ENCODE measurements at places on chromosomes 7 and 10.

GRCh38 chr7:27945058-27945795, 205.3 kb downstream of the TAX1BP1 start:
- no peaks in the 10 kb centered on the region for H3K36me3 ChIP-seq
- no peak overlapping the region for H3K27ac ChIP-seq
- no peaks in the 10 kb centered on the region for H3K4me1 ChIP-seq
- no peak for DNase-seq
- no peaks in the 10 kb centered on the region for H3K27me3 ChIP-seq
- H3K4me3 ChIP-seq = no peak overlapping the region

DNA sequence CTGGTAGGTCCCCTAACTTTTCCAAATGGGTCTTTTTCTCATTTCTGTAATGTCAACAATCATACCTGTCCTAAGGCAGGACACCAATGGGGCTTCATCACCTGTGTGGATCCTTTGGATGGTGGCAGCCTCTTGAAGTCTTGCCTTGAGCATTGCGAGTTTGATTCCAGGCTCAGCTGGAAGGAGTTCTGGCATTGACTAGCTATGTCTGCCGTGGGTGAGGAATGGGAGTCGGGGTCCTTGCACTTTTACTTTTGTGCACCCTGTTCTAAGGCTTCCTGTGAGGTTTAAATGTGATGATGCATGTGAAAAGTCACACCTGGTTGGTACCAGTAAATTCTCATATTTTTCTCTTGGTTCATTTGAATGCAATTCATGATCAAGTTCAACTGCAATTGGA, 55.9 kb upstream of the CTBP2 start:
- no peaks in the 10 kb centered on the region for H3K27me3 ChIP-seq
- H3K27ac ChIP-seq = no peak overlapping the region
- H3K4me3 ChIP-seq = no peak overlapping the region
- H3K36me3 ChIP-seq = no peaks in the 10 kb centered on the region
- DNase-seq = no peak

GRCh38 chr7:51186531-51186930, 130.1 kb downstream of the COBL start:
- H3K4me1 ChIP-seq = peaks cover 8% of the 10 kb centered on the region
- H3K36me3 ChIP-seq = no peaks in the 10 kb centered on the region
- H3K4me3 ChIP-seq = no peak overlapping the region
- H3K27me3 ChIP-seq = no peaks in the 10 kb centered on the region
- H3K27ac ChIP-seq = no peak overlapping the region

DNA sequence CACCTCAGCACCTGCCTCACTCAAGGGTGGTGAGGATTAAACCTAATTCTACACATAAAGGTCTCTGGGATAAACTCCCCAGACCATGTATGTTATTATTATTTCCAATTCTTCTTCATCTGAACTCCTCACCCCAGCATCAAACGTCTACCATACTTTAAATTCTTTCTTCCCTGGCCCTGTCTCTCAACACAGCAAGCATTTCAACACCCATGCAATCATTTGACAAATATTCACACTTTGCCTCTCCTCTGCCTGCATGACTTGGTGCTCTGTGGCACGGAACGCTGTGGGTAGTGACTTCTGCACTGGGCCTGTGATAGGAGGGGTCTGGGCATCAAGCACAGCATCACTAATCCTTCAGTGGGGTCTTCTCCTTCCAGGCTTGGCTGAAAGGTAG, 490.8 kb downstream of the TNS3 start:
- H3K27ac ChIP-seq = no peak overlapping the region
- no peaks in the 10 kb centered on the region for H3K36me3 ChIP-seq
- H3K27me3 ChIP-seq = no peaks in the 10 kb centered on the region
- no peak overlapping the region for H3K4me3 ChIP-seq
- DNase-seq = no peak

DNA sequence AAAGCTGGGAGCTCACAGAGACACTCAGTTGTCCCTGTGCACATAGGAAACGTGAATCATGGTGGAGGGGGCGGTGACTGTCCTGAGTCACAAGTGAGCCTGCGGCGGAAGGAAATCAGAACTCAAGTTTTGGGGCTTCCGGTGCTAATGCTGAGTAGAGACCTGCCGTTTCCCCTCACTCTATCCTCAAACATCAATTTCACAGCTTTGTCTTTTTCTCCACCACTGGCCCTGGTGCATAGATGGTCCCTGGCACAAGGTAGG, 21.9 kb downstream of the ADCYAP1R1 start:
- DNase-seq = no peak
- no peak overlapping the region for H3K27ac ChIP-seq
- no peak overlapping the region for H3K4me3 ChIP-seq
- H3K36me3 ChIP-seq = no peaks in the 10 kb centered on the region
- H3K4me1 ChIP-seq = no peaks in the 10 kb centered on the region
- H3K27me3 ChIP-seq = no peaks in the 10 kb centered on the region

DNA sequence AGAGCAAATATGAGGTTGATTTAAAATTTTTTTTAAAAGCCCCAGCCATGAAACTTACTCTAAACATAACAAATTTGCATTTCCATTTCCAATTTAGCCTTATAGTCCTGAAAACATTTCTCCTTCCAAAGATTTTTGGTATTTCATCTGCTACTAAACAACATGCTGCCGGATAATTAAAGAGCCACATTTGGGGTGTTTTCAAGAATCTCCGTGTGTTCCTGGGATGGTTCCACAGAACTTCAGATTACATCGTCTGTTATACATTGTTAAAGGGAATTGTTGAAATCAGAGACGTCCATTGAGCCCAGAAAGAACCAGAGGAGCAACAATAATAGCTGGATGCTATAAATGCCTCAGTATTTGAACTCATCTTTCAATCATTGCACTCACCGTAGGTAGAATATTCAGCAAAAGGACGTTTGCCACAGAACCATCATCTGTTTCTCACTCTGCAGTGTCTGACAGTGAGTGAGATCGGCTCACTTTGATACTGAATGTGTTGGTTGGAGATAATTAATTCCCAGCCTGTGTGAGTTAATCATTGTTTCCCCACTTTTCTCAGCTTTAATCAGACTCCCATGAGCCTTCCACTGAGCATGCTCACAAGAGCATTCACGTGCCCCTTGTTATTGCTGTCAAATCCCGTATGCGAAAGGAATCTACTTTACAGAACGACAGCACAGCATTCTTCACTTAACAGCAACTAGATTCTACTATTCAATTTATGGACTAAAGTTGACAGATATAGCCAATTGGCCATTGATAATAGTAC, 128.4 kb upstream of the PALS2 start:
- DNase-seq = no peak
- H3K27ac ChIP-seq = no peak overlapping the region
- H3K4me1 ChIP-seq = peaks cover 18% of the 10 kb centered on the region
- no peaks in the 10 kb centered on the region for H3K27me3 ChIP-seq
- no peak overlapping the region for H3K4me3 ChIP-seq

All from natural killer cell (primary cell).